AG09309 (cell line): ENCODE measurements at places on chromosomes 2 and 18.
A peak's percentile ranks its signal among the peaks of the same experiment; 100 is the strongest.

DNA sequence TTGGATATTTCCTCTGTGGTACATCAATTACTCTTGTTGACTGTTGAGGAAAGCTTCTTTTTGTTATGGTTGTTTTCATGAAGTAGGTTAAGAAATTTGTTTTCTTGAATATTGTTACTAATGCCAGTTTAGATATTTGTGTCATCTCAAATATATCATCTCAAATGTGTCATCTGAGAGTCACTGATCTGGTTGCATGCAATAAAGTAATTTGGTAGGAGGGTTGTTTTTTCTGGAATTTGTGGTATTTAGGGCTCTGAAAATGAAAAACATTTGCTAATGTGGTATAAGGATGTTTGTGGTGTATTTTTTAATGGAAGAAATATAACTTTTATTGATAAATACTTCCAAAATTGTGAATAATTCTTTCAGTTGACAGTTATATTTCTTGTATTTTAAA, 117.7 kb downstream of the GREB1L start:
- no peak for DNase-seq

- DNase-seq = no peak
These were observed 124.1 kb downstream of the RBM43 start for GRCh38 chr2:151137526-151137925.

DNA sequence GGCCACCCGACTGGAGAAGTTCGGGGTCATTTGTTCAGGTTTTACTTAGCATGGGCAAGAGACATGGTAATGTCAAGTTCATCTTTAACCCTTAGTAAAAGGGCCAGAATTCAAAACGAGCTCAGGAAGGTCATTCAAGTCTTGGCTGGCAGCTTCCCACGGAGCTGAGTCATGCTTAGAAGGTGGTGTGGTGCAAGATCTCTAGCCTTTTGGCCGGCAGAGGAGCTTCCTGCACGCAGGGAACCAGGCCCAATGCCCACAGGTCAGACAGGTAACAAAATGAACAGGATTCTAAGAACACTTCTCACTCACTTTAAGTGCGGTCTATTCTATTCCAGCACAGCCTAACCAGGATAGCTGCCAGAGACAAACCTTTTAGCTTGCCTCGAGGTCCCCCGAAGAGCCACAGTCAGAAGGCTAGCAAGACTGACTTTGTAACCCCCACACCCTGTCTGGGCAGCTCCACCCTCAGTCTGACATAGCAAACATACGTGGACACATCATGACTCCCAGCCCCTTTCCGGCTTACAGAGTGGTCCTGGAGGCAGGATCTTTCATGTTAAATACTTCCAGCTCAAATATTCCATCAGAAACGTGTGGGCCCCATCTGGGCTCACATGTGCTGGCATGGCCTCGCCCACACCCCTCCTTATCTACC, 292.7 kb downstream of the BCL11A start:
- DNase-seq = no peak

GRCh38 chr2:127174136-127174535, 46.0 kb downstream of the CYP27C1 start:
- DNase-seq = no peak

- no peak for DNase-seq
These were observed 56.0 kb downstream of the PARD6G start for GRCh38 chr18:80191264-80191663.

GRCh38 chr2:102002228-102002627, 10.5 kb downstream of the IL1R2 start:
- no peak for DNase-seq

GRCh38 chr2:240643093-240643810, 18.0 kb downstream of the GPR35 start:
- DNase-seq = no peak

DNA sequence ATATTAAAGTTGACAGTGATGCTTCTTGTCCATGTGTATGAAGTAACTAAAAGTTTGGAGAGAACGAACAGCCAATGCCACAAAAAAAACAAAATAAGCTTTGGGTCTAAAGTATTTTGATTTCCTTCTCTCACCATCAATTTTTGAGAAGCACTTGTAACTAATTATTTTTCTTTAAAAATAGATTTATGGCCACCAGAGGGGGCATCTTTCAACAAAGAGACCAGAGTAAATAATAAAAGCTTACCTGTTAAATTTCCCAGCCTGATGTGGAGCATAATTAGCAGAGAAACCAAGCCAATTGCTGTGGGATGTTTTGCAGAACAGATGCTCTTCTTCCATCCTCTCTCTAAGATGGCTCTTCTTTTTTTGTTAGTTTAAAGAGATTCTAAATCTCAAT, 29.0 kb downstream of the LINC00305 start:
- DNase-seq = no peak

DNA sequence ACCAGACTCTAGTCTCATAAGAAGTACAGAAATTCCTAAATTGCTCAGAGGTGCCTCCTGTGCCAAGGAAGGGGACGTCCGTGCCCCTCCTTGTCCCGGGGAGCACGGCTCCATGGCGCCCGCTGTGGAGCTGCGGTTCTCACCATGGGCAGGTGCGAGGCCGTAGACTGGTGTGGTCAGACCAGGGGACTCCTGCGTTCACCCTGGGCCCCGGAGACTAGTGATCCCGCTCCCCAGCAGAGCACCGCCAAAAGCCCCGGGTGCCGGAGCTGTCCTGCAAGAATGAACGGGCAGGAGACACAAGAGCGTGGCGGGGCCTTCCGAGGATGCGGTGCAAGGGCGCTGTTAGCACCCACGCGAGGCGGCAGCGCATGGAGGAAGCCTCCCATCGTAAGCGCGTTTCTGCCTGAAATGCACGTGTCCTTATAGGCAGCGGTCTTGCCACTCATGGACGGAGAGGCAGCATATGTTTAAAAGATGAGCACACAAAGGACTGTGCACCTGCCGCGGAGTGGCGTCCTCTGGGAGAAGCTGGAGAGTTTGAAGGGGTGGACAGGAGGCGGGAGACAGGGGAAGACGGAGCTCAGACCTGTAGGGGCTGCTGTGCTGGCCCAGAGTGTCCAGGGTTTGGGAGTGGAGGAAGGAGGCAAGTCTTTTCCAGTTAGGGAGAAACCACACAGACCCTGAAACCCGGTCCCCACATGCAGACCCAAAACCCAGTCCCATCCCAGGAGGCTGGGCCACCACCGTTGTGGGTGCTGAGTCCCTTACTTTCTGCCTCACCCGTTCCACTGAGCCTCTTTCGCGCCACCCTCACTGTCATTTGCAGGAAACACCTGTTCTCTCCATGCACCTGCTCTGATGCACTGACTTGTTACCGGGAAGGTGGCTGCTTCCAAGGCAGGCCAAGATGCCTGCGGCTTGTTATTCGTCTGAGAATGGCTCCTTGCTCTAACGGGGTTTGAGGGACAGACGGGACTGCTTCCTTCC, 7.5 kb upstream of the KCNG2 start:
- no peak for DNase-seq

GRCh38 chr2:175807031-175807873, 194.8 kb downstream of the LNPK start:
- peak; percentile 88 for DNase-seq
